ENCODE measurements at places on chromosomes 3 and 15. TPM values are rescaled to one million over a fixed set of nuclear protein-coding genes. Genes with fewer than 3 reads are reported as not detected.

Gene TMEM207
- total RNA-seq: not detected

GRCh38 chr3:134232151-134232550, 18.5 kb downstream of the RYK start:
- DNase-seq: no peak
- no peak overlapping the region for H3K4me3 ChIP-seq
- no peaks in the 10 kb centered on the region for H3K27me3 ChIP-seq
- H3K4me1 ChIP-seq: peaks cover 56% of the 10 kb centered on the region
- H3K27ac ChIP-seq: peak overlapping the region; percentile 3

DNA sequence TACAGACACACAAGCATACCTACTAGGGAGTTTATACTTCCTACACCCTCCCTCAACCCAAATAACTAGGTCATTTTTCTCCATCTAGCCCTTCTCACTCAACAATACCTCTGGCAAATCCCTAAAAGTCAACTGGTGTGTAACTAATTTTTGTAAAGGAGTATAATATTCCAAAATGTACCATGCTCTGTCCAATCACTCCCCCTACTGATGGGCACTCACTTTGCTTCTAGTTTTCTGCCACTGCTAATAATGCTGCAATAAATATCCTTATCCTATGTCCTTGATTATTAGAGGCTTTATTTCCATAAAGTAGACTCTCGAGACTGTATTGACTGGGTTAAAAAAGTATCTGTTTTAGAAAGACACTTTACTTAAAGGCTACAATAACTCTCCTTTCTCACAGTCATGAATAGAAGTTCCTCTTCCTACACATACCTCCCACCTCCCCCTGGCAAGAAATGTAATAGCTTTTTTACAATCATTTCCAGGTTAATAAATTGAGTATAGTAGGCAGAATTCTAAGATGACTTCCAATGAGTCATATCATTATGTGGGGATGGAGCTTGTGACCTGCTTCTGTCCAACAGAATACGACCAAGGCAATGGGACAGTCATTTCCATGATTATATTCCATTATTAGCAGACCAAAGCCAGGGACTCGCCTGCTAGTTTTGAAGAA, 30.0 kb downstream of the SHQ1 start:
- H3K27me3 ChIP-seq: no peaks in the 10 kb centered on the region
- H3K27ac ChIP-seq: 0 out of 2 replicates have a peak overlapping the region, but pooled peaks have one; percentile 1
- DNase-seq: no peak
- peaks cover 14% of the 10 kb centered on the region for H3K4me1 ChIP-seq

- no peaks in the 10 kb centered on the region for H3K27me3 ChIP-seq
- peaks cover 18% of the 10 kb centered on the region for H3K4me1 ChIP-seq
- no peak overlapping the region for H3K27ac ChIP-seq
- DNase-seq: no peak
- no peaks in the 10 kb centered on the region for H3K36me3 ChIP-seq
Observed at GRCh38 chr3:127693336-127693843, 20.6 kb downstream of the ABTB1 start.

- H3K4me1 ChIP-seq: peaks cover 9% of the 10 kb centered on the region
- no peaks in the 10 kb centered on the region for H3K27me3 ChIP-seq
- no peak for DNase-seq
- no peak overlapping the region for H3K4me3 ChIP-seq
Observed at GRCh38 chr3:167754049-167754448, 18.5 kb downstream of the SERPINI1 start.

All from WTC11 (cell line).